Hippocampal formation (tissue), 2 donors: ENCODE measurements at places on chromosomes 2 and 18.

GRCh38 chr18:34224423-34225217 lies at the start of gene NOL4:
Gene NOL4, minus strand, starts transcription at chr18:34224913. Its CDS starts 1,660 bp downstream, at chr18:34223253.
- peak; percentile 52 for DNase-seq

DNA sequence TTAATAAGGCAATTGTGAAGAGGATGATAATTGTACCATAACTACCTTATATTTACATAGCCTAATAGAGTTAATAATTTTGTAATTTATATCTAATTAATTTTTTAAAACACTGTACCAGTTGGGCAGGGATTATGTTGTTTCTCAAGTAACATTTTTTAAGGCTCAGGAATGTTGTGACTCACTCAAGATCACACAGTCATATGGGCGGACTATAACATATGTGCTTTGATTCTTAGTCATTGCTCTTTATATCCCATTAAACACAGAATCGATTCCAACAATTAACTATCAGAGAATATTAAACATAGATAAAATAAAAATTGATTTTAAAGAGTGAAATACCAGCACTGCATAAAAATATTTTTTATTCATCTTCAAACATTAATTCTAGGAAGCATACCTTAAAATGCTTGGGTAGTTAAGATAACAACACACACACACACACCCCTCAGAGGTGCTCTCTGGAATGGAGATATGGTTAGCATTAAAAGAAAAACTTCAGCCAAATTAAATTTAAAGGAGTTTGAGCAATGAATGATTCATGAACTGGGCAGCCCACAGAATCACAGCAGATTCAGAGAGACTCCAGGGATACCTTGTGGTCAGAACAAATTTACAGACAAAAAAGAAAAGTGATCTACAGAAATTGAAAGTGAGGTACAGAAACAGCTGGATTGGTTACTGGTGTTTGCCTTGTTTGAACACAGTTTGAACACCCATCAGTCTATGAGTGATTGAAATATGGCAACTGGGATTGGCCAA lies 869.4 kb upstream of the ID2 start:
- DNase-seq, result no peak

- DNase-seq, result no peak
Measured at GRCh38 chr2:189096769-189097447, 82.7 kb downstream of the COL5A2 start.

DNA sequence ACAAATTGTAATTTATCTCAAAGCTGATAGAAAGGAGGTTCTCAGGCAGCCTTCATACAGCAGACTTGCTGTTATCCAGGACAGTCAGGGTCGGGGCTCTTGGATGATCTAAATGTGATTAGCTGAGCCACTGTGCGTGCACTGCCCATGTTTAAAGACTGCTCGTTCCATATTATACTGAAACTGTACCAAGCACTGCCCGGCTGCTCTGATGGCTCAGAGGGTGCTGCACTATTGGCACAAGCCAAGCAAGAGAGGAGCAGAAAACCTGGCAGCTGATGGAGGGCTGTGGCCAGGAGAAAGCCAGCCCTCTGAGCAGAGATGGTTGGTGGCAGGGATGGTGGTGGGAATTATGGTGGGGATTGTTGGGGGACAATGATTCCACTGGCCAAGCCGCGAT lies 63.4 kb downstream of the COL6A3 start:
- no peak for DNase-seq

GRCh38 chr2:157367704-157368103 lies 42.1 kb upstream of the ERMN start:
- no peak for DNase-seq

DNA sequence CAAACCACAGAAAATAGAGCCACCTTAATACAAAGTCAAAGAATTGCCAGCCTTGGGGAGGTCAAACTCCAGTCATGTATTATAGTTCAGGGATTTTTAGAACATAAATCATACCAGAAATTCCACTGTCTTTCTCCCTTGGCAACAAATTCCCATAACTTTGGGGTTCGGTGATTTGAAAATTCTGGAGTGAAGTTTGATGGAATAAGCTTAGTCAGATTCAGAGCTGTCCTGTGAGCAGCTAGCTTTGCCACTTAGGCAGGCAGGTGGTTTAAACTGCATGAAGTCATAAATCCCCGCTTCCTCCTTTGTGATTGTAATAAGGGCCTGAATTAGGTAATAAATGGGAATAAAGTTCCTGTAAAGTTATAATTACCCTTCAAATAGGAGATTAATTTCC lies 457.0 kb upstream of the HNMT start:
- no peak for DNase-seq
